Activated CD8-positive, alpha-beta memory T cell treated with anti-CD3 and anti-CD28 coated beads for 4 hours (primary cell): ENCODE measurements at places on chromosomes 1 and 21.

DNA sequence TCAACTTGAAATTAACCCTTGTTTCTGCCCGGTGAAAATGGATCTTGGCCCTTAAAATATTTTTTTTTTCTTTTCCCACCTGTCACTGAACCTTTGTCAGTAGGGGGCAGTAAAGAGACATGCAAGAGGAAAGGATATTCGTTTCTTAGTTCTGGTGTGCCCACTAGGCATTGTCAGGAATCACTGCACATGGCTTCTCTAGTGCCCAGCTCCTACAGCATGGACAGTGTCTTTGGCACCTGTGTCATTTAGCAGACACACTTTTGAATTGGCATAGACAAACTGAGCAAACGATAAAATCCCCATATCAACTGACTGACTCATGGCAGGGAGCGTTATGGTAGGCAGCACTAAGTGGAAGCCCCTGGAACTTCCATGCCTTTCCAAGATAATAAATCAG is 1048.1 kb downstream of the BRINP3 start:
- no peak for DNase-seq

DNA sequence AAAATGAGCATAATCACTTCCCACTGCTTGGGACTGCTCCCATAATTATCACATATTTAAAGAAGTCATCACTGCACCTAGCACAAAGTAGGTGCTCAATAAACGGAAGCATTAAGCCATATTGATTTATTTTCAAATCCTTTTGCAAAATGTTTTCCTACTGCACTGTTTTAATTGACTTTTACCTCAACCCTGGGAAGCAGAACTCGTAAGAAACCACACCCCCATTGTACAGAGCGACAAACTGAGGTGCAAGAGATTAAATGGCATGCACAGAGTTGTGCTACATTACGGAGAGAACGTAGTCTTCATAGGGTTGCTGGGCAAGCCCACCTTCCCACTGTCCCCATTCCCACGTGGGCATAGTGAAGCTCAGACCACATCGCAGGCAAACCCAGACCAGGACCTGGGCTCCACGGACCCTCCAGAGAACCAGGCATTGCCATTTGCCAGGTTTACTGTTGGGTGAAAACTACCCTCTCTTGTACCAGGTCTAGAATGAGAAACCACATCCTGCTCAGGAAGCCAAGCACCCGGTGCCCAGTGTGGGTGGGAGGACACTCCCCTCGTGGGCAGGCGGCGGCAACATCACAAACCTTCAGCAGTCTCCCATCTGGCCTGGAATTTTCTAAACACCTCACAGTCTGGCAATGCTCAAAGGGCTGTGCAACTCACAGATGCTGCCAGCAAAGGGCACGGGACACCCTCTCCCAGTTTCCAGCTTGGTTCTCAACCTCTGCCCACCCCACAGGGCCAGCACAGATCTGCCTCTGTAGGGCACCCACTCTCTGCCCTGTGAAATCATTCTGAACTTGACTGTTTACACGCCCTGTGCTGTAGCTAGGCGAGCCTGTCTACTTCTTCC is 8.2 kb downstream of the IFFO2 start:
- peak; percentile 41 for DNase-seq

DNA sequence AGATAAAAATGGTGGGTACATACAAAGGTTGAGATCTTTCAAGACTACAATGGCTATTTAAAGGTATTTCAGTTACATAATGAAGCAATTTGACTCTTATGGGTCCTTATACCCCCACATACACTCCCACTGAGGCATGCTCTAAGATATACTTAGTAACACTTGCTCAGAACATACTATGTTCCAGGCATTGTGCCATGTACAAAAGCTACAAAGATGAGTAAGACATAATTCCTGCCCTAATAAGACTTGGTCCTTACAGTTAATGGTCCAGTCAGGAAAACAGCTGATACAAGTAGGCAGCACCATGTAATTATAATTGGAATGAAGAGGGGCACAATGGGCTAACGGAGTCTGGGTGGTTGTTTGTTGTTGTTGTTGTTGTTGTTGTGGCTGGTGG is 166.7 kb upstream of the BEND5 start:
- no peak for DNase-seq

- DNase-seq: no peak
Observed at GRCh38 chr1:110309139-110309538, 30.0 kb upstream of the RBM15 start.

GRCh38 chr1:84406346-84406861 is 8.1 kb downstream of the DNASE2B start:
- DNase-seq: no peak

DNA sequence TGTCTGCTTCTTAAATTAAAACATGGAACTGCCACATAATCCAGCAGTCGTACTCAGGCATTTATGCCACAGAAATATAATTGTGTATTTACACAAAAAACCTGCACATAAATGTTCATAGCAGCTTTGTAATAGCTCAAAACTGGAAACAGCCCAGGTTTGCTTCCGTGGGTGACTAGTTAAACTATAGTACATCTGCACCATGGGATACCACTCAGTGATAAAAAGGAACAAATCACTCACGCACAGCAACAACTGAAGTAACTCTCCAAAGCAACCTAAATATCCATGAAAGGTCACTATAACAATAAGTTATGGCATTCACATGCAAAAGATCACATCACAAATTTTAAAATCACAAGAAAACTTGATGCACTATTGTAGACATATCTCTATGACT is 64.4 kb downstream of the KCNT2 start:
- no peak for DNase-seq

GRCh38 chr1:204282761-204283221 is 69.0 kb upstream of the GOLT1A start:
- no peak for DNase-seq

DNA sequence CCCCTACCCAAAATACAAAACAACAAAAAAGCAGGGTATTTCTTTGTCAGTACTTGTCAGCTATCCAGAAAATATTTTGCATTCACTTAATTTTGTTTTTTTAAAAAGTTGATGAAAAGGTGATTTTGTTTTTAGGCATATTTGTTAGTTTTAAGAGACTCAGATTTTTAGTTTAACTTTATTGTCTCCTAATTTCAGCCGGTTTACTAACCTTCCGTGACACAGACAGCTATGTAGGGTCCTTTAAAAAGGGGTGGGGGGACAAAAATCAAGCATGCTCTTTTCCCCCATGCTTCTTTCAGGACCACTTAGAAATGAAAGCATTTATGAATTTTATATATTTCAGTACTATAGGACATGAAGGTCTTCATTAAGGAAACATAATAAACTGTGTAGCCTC is 1.6 kb downstream of the PBX1 start:
- no peak for DNase-seq

DNA sequence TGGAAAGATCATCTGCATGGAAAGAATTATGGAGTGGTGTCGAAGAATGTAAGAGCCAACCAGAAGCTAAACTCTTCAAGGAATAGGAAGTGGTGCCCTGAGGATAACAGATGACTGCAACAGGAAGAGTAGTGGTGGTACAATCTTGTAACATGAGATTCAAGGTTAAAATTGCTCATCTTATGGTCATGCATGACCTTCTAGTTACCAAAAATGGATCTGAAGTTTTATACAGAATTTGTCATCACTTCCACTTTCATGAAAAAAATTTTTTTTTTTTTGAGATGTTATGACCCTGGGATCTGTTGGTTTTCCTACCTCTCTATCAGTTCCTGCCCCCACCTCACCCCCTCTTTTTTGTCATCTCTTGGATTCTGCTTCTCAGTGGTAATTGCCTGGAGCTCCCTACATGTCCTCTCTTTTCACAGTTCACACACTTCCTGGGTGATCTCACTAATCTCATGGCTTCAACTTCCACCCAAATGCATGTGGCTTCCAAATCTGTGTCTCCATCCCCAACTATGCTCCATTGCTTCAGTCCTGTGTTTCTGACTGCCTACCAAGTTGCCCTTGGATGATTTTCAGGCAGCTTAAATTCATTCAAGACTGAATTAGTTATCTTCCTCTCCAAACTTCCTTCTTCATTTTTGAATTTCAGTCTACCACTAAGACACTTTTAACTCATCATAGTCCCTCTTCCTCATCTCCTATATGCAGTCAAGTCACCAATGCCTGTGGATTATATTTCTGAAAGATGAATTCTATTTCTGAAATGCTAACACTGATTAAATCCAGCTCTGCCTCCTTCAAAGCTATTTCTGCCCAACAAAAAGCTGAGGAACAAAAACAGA is 48.4 kb downstream of the SLAMF6 start:
- DNase-seq: no peak

- DNase-seq: no peak
Observed at GRCh38 chr1:86258101-86258500, 101.5 kb upstream of the COL24A1 start.

DNA sequence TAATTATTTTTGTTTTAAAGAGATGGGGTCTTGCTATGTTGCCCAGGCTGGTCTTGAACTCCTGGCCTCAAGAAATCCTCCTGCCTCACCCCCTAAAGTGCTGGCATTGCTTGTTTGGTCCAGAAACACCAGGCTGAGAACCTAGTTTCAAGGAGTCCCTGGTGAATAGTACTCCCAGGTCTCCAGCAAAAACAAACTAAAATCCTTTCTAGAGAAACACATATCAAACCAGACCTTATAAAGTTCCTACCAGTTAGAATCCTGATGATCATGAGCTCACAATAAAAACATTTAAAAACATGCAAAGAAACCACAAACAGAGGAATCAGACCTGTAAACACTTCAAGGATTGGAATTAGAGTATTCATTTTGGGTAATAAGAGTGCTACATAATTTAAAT is 34.4 kb upstream of the PADI1 start:
- DNase-seq: no peak

DNA sequence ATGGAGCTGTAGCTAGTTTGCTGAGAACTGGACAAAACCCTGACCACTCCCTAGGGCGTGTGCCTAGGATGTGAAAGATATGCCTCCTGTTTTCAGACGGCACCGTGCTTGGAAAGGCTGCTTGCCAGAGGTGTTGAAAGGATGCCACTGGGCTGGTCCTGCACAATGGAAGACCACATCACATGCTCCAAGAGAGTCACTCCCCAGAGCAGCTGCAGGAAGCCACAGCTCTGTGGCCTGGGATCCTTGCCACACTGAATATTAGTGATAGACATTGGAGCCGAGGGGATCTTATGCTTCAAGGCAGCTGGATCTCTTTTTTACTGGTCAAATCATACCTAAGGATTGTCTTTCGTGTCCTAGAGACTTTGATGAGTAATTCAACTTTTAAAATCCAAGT is 6.6 kb upstream of the APP start:
- DNase-seq: no peak

- no peak for DNase-seq
Observed at GRCh38 chr1:188594542-188595235, 1765.9 kb downstream of the PLA2G4A start.

DNA sequence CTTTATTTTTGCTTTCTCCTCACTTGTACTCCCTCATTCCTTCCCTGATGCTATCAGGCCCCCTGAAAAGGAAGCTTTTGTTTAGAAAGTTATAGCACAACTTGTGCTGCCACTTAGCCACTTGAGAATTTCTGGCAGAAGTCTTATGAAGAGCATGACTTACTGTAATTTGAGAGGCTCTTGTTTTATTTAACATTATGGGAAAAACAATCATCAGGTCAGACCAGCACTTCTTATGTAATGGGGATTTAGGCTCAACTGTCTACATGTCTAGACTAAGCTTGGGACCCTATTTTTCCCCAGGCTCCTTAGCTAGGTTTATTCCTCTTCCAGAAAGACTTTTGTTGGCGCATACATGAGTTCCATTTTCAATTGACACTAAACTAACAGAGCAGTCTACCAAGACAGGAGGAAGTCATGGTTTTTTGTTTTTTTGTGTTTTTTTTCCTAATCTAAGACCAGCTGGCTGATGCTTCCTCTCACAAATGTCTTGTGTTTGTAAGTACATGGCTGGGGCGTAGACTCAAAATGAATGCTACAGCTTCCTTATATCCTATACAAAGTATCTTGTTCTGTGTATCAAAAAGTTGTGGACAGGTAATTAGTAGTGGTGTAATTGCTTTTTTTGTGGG is 31.5 kb downstream of the TNFSF4 start:
- DNase-seq: no peak

DNA sequence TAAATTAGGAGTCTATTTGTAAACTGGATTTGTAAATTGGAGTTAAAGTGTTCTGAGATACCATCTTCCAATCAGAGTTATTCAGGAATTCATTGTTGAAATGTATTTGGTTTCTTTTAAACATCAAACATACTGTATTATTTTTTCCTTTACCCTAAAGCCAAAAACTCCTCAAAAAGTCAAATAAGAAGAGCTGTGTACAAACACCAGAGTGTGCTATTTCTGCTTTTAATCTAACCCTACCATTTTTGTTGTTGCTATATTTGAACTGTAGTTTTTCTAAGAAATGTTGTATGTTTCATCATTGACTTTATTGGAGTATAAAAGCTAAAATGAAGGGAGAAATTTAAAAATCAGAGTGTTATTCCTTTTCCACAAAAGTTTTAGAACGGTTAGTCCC is 35.8 kb downstream of the SLC30A7 start:
- no peak for DNase-seq

DNA sequence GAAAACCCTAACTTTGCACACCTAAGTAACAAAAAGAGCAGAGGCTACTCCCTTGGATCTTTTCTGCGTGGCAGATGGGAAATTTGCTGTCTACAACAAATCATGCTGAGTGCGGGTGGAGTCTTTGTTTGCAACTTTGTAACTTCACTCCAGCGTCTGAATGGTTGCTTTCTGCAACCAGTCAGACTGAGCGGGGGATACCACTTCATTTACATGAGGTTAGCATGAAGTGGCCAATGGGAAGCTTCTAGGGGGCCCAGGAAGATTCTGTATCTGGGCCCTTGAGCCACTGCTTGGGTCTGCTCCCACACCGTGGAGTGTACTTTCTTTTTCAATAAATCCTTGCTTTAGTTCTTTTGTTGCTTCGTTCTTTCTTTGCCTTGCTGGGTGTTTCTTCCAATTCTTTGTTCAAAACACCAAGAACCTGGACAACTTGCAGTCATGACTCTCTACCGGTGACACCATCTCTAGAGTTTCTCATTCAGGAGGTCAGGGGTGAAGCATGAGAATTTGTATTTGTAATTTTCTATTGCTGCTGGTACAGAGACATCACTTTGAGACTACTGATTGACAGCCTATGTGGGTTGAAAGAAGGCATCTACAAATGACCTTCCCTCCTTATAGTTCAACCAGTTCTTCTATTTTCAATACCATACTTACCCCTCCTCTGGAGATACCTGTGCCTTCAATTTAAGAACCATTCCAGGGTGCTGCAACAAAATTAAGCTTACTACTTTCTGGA is 55.8 kb upstream of the RC3H1 start:
- DNase-seq: no peak

DNA sequence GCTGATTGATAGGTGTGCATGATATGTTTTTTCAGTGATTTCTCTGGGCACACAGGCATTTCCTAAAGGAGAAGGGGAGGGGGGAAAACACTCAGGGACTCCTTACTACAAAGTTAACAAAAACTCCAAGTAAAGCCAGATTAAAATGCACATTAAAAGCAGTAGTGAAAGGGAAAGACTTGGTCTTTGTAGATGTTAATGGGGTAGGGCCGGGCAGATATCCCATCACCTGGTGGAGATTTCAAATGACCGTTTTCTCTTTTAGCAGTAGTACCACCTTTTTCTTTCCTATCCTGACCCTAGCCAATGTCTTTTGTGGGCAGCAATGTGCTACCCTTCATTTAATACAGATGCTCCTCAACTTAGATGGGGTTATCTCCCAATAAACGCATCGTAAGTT is 32.5 kb downstream of the RTCA start:
- no peak for DNase-seq

GRCh38 chr1:108732398-108732797 is 14.1 kb upstream of the STXBP3 start:
- no peak for DNase-seq
